ENCODE measurements at places on chromosomes 7 and 10. TPM values are rescaled to one million over a fixed set of nuclear protein-coding genes. Genes with fewer than 3 reads are reported as not detected.

DNA sequence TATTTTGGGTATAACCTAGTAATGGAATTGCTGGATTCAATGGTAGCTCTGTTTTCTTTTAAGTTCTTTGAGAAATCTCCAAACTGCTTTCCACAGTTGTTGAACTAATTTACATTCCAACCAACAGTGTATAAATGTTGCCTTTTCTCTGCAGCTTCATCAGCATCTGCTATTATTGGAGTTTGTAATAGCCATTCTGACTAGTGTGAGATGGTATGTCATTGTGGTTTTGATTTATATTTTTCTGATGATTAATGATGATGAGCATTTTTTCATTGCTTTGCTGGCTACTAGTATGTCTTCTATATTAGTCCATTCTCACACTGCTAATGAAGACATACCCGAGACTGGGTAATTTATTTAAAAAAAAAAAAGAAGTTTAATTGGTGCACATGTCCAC is 248.6 kb upstream of the MAGI2 start:
- DNase-seq = no peak

DNA sequence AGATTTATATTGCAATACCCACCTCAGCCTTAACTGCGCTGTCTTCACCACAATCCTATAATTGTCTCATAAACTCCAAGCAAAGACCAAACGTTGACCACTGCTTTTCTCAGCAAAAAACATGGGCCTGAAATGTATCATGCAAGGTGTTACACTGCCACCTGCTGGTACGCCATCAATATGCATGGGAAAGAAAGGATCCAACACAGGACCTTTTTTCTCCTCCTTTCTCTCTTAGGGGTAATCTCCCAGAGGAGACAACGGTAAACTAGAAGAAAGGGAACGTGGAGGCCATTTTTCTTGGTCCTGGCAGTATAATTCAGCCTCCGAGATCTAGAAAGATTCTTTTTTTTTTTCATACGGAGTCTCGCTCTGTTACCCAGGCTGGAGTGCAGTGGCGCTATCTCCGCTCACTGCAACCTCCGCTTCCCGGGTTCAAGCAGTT is 79.1 kb upstream of the MPP7 start:
- DNase-seq = peak; percentile 90

DNA sequence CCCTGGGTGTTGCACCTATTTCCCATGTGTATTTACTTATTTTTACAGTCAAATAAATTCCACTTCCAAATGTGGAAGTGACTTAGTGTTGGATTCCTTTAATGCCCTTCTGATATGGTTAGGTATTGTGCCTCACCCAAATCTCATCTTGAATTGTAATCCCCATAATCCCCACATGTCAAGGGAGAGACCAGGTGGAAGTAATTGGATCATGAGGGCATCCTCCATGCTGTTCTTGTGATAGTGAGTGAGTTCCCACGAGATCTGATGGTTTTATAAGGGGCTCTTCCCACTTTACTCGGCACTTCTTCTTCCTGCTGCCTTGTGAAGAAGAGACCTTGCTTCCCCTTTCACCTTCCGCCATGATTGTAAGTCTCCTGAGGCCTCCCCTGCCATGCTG is 136.9 kb downstream of the SNX10 start:
- DNase-seq = no peak

DNA sequence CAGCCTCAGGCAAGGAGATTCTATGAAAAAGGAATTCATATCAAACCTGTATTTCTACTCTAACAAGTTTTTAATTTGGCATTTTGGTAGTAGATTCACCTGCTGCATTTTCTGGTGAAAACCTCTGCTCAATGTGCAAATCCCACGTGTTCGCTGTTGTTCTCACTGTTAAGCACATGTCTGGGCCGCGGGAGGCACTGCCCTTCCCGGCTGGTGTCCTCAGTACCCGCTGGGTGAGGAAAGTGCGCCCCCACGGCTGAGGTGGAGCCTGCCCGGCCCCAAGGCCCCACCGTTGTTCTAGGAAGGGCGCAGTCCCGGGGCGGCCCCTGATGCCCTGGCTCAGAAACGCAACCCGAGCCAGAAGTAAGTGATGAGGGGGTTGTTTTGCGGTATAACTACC is 193.4 kb upstream of the VWC2 start:
- DNase-seq = no peak

- DNase-seq = no peak
Observed at GRCh38 chr7:43385856-43386255, 197.1 kb upstream of the STK17A start.

- DNase-seq = no peak
Observed at GRCh38 chr7:16563281-16564022, 36.8 kb downstream of the LRRC72 start.

- DNase-seq = no peak
Observed at GRCh38 chr10:75613685-75614504, 182.5 kb downstream of the LRMDA start.

DNA sequence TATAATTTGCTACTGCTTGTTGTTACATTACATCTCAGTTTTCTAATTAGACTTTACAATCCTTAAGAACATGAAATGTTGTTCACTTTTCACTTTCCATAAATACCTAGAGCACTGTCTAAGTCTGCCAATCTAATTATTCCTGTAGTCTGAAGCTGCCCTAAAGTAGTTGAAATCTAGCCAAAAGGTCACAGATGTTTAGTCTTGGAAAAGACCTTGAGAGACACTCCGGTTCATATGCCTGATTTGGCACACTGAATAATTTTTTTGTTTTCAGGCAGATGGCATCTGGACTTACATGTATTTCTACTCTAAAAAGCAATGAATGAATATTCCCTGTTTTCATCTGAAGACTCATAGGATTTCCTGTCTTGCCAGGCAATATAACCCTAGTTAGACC is 359.1 kb downstream of the ANKRD7 start:
- no peak for DNase-seq

DNA sequence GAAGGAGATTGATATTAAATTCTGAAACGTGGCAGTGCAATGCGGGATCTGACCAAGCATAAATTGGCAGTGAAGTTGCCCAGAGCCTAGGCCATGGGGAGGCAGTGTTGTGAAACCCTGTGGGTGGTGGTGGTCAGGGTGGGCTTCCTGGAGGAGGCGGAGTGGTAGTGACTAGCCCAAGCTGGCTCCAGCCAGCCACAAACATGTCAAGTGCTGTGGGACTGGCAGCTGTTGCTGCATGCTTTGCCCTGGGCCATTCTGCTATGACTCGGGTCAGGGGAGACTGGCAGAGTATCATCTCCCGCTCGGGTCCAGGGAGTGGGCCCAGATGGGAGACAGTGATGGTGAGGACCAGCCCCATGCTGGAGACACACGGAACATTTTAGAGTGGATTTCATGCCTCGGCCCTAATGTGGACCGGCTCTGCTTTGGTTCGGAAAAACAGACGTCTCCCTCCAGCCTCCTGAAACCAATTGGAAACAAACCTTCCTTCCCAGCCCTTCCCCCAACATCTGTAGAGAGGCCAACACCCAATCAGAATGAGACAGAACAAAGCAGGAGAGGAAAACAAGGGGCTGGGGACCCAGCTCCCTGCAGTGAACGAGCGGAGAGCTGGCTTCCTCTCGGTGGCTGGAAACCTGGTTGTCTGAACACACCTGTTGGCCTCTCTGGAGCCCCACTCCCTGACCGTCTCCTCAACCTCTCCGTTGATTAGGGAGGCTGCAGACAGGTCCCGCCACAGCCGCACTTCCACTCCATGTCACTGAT is 58.2 kb downstream of the TMEM270 start:
- DNase-seq = no peak

DNA sequence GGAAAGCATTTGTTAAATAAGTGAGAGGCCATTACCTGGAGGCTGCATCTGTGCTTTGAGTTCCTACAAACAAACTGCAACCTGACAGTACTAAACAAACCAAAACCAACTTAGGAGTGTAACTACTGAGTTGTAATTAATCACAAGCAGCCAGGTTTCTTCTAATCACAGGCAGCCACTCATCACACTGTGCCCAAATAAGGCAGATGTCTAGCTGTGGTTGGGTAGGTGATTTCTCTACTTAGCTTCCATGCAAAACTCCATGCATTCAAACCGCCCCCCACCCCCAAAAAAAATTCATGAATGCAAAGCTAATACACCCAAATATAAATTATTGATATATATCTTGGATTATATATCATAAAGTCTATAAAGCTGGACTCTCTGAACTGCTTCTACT is 461.1 kb downstream of the ARL4A start:
- no peak for DNase-seq

DNA sequence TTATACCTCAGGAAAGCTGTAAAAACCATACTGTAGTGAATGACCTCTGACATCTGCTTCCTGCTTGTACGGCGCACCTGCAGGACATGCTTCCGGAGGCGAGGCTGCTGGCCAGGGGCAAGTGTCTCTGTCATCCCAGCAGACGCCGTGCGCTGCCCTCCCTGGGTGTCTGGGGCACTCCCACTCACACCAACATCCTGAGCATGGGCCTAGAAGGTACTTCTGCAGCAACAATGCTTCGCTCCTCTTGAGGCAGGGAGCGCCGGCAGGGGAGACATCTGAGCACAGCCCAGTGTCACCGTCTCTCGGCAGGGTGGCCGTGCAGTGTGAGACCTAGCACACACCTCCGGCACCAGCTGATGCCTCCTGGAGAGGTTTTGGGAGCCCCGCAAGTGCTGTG is 269.2 kb downstream of the MAD1L1 start:
- no peak for DNase-seq

GRCh38 chr10:61642676-61643075 is 20.1 kb upstream of the CABCOCO1 start:
- no peak for DNase-seq

GRCh38 chr7:128302139-128302538 is 41.6 kb downstream of the RBM28 start:
- no peak for DNase-seq

DNA sequence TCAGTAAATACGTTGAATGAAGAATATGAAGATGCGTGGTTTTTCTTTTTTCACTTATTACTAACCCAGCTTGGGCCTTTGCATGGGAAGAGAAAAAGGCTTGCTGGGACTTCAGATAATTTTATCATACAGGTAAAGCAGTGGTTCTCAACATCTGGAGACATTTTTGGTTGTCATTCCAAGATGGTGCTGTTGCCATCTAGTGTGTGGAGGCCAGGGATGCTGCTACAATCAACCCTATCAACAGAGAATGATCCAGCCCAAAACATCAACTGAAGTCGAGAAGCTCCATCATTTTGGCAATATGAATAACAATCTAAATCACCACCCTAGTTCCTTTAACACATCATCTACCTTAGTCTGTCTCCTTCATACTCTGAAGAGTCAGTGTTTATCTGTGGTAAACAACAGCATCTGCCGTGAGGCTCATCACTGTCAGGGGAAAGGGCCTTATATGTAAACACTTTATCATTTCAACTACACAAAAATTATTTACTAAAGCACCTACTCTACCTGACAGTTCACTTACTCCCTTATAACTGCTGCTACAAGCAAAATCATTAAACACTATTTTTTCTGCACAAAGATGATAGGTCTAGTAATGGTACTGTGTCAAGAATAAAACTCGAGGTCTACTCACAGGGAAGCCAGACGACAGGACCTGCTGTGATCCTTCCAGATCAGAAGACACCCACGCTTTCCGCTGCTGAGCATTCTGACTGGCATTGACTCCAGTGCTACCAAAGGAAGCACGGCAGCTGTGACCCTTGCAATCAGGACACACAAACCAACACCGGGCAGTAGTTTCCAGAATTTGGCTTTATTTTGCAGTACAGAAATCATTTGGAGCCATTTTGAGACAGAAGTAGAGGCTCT is 48.6 kb downstream of the GDI2 start:
- DNase-seq = no peak

GRCh38 chr7:149621776-149622175 is 124.2 kb upstream of the ZNF746 start:
- no peak for DNase-seq

Gene PTPRN2
- 31.6 TPM for total RNA-seq

Gene LIPF
- total RNA-seq = not detected

Gene RPS24
- total RNA-seq = 1,428 TPM

Gene GRID2IP
- 1.0 TPM for total RNA-seq

Gene GIMAP2
- 3.9 TPM for total RNA-seq

Gene SLC16A9
- total RNA-seq = 2.6 TPM

Gene SLC39A12
- total RNA-seq = not detected

Gene PBLD
- 32.2 TPM for total RNA-seq
